NCI-H1092 treated with DMSO at 0.1 percent for 48 hours (cell line): ENCODE measurements at places on chromosomes 11 and 22.

DNA sequence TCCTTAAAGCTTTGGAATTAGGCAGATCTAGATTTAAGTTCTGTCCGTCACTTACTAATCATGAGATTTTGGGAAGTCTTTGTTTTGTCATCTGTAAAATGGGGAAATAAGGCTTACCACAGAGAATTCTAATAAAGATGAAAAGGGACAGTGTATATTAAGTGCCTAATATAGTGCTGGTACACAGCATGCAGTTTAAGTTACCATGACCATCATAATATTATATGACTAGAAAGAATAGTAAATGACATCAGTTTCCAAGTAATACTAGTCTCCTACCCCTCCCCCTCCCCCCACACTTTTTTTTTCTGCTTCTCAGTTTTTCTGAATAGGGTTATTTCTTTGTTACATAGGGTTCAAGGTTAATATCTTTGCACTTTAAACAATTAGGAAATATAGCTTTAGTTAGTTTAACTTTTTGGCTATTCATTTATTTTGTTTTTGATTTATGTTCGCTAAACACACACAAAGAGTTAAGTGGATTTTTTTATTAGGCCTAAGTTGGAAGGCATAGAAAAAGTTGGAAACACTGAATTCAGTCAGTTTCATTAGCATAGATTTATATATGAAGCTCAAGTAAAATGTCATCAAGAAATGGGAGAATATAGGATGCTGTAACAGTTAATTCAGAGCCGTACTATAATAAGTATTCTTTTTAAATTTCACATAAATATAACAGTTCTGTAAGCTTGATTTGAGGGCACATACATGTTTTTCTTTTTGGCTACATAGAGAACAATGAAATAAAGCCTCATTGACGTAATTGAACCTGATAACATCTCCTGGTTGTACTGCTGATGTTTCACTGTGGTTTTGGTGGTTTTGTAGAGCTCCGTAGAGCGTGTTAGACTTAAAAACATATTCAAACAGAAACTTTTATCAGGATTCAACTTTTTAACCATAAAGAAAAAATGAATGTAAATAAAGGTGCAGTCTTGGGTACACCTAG, 121.2 kb downstream of the PDE3B start:
- DNase-seq, result no peak

GRCh38 chr11:91563176-91563575, 661.4 kb upstream of the FAT3 start:
- DNase-seq, result no peak

GRCh38 chr11:13287036-13287435, 9.4 kb downstream of the BMAL1 start:
- no peak for DNase-seq

DNA sequence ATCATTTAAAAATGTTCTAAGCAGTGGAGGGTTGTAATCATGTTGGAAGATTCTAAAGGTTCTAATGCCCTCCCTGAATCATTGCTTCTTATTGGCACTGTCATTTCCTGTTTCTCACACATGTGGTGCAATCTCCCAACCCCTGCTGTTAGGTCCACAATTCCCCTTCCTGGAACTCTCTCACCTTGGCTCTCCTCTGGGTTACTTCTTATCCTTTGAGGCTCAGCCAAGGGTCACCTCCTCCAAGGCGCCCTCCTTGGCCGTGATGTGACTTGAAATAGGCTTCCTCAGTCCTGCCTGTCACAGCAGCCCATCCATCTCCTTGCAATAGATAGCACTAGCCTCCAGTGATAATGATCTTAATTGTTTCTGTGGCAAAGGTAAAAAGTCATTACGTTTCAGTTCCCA, 149.8 kb downstream of the TTC17 start:
- no peak for DNase-seq

DNA sequence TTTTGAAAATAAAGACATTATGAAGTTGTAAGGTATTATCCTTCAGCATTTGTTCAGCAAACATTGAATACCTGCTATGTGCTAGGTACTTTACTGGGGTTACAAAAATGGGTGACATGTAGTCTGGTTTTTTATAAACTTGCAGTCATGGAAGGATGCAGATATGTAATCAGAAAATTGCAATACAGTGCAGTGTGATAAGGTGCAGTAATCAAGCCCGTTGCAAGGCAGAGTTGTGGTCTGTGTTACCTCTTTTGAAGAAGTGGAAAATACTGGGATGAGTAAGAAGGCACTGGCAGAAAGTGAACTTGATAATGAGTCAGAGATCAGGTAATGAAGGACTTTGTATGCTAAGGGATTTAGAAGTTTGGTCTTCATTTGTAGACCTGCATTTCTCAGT, 8.1 kb downstream of the FBXO7 start:
- no peak for DNase-seq

DNA sequence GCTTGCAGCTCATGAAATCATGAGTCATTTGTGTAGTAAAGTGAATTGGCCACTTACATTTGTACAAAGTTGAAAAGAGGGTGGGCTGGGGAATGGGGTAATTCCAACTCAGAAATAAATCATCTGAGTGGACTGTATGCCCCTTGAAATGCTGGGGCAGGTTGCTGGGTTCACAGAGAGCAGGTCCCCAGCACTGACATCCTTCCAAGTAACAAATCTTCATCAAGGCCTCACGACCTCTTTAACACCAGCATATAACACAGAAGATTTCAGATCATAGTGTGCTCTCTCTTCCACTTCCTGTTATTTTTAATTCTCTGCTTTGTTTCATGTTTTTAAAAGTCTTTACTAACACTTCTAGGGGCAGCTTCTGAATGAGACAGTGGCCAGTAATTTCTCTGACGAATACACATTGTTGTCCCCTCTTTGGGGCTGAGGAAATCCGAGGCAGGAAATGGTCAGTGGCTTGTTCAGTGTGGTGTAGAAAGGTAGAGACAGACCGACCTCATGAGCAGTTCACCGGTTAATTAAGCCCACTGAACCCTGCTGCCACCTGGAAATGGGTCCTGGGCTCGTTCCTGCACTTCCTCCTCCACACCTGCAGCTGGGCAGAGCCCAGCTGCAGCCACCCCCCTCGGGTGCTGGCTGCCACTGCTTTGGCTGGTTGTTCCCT, 127.7 kb downstream of the MAML2 start:
- DNase-seq, result no peak

DNA sequence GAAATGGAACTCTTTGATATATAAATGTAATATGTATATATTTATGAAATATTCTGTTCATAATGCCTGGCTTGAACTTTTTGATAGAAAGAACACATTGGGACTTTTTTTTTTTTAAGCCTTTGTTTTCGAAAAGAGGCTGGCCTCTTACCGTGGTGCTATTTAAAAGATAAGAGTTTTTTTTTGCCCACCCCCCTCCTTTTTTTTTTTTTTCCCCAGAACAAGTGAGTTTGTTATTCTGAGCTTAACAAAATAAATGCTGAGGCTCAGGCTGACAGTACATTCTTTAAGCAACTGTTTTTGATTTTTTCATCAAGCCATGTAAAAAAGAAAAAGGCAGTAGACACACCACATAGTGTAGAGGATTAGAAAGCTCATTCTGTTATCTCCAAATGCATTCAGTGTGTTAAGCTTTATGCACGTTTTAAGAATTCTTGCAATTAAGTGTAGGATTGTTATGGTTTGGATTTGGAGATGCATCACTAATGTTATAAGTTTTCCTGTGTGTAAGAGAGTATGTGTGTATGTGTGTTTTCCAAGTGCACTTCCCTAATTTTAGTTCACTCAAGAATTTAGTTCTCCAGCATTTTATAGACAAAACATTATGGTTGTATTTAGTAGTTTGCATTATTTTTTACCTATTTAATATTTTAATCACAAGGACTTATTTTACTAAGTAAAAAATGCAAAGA, 12.0 kb downstream of the PDHX start:
- no peak for DNase-seq

GRCh38 chr11:25702417-25702816, 629.5 kb upstream of the ANO3 start:
- DNase-seq, result no peak
